MV-4-11 (cell line): ENCODE measurements at places on chromosomes 5 and 9.

- DNase-seq = no peak
Observed at GRCh38 chr5:6905883-6906282, 192.7 kb downstream of the TENT4A start.

DNA sequence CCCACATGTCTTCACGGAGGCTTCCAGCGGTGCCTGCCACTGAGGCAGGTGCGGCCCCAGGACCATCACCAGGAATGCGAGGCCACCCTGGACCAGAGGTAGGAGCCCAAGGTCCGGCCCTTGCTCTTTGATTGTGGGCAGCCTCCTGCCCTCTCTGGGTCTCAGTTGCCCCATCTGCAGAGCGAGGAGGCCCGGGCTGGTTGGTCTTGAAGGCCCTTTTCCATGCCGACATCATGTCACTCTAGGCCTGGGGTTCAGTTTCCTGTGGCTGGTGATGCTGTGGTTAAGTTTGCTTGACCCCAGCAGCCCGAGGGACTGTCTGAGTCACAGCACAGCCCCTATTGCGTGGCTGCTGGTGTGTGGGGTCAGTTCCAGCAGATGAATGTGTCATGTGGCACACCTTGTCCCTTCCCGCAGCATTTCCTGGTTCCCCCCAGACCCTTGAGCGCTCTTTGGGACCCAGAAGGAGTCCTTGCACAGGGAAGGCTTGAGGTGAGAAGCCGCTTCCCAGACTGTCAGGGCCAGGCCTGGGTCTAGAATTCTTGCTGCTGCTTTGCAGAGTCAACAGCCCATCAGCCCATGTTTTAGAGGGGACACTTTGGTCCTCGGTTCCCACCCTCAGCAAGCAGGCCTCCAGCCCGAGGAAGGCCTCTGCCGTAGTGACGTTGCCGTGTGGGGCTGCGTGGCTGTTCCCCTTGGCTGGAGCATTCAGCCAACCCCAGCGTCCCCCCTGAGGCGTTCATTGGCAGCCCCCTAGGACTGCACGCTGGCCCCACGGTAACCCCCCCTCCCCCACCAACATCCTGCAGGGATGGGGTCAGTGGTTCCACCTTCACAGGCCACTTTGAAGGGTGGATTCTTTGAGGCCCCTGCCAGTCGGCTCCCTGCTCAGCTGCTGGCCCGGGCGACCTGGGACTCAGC is 31.0 kb upstream of the HMCN2 start:
- peak; percentile 69 for DNase-seq

DNA sequence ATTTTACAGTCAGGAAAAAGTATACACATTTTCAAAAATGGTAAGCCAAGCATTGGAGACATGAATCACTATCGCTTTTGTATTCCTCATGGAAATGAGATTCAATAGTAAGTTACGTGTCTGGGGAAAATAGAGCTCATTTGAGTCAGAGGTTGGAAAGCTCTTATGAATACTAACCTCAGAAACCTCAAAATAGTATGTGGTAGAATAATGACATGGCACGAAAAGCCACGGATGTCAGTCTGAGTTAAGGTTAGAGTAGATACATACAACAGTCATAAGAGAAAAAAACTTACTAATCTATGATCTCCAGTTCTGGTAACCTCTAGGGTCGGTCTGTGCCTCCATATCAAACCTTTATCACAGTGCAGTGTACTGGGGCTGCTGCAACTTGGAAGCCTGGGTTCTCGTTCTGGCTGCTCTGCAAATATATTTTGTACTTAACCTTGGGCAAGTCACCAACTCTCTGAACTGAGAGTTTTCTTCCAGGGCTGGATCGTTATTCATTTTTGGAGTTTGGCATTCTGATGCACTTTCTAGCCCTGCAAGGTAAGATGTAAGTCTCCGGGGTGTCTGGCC is 31.8 kb downstream of the MAP1B start:
- DNase-seq = peak; percentile 38

- no peak for DNase-seq
Observed at GRCh38 chr5:54991416-54991815, 6.0 kb upstream of the ESM1 start.

DNA sequence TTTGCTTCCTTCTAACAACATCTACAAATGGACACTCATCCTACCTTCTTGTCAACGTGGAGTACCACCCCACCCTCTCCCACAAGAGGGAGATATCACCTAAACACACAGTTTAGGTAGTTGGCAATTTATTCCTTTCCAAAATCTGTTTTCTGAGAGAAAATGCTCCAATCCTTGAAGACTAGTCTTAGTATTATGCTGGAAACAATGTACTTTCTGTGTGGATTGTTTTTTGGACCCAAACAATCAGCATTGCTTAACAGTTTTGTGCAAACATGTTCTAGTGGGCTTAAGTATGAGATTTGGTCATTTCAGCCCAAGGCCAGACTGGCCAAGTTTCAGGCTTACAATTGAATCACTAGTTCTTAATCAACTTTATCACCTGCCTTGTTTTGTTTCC is 359.1 kb downstream of the ARHGEF28 start:
- no peak for DNase-seq

DNA sequence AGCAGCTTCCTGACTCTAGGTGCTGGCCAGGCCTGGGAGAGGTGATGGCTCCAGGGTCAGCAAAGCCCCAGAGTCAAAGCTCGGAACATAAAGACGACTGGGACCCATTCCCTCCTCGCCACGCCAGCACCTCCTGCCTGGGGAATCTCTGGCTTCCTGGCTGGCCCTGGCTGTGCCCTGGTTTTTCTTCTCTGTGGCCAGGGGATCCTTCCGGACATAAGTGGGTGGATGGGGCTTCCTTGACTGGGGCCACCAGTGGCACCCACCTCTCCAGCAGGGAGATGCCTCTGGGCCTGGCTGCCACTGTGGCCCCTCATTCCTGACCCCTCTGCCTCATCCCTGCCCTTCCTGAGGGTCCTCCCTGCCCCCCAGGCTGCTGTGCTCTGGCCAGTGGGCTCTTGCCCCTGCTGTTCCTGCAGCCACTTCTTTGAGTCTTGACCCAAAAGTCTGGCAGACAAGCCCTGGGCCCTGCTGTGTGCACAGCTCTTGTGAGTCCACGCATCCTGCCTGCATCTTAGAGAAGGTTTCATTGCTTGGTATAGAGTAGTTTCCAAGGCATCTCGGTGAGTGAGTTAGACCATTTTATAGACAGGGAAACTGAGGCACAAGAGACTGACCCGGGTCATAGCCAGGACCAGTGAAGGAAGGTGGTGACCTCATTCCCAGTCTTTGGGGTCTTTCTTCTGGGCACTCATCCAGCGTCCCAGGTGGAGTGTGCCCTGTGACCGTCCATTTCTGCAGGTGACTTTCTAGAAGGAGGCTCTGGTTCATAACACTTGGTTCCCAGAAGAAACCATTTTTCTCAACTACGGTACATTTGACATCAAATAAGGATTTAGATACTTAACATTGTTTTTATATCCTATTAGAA is 17.3 kb upstream of the LPCAT1 start:
- DNase-seq = no peak

GRCh38 chr5:109876941-109877669 is 187.4 kb downstream of the MAN2A1 start:
- DNase-seq = no peak

DNA sequence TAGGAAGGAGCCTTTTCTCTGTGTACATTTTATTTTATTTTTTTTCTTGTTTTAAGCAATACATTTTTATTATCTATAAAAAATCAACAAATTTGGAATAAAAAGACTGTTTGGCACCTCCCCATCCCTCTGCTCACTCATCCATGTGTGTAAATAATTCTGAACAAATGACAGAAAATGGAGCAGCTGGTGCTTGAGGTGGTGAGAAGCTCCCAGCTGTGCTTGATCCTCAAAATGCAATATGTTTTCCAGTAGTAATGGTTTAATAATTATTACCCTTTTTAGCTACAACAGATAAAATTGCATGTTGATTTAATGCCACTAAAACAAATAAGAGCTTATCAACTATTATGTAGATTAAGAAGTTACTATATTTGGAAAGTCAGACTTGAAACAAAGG is 132.5 kb downstream of the CDH18 start:
- no peak for DNase-seq

DNA sequence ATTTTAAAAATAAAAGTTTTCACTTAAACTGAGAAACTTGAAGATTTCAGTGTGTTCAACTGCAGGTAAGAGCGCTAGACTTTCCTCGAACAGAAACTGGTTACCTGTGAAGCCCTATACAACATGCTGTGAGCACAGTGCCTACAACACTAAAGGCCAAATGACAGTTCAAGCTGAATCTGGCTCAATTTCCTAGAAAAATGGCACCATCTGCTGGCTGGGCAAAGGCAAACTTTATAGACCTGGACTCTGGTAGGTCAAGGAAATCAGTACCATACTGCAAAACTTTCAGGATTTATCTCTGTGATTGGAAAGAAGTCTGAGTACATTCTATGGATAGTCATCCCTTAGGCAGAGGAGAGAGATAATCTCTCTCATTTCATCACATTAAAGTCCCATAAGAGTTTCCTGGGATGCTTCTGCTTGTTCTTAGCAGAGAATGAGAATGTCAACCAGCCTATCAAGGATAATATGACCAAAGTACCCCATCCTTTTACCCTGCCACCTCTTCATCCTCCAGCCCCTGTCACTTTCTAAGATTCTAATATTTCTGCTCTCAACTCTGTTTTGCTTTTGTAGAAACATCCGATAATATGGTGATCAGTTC is 31.8 kb upstream of the FOXB2 start:
- DNase-seq = peak; percentile 18
